Stimulated activated CD4-positive, alpha-beta T cell treated with anti-CD3 and anti-CD28 coated beads, Interleukin-1b, Interleukin-23, amount 100 ng/mL, for 1 hour (primary cell): ENCODE measurements at places on chromosomes 3 and 15.

- DNase-seq, result no peak
Observed at GRCh38 chr3:14522129-14522691, 17.9 kb downstream of the GRIP2 start.

GRCh38 chr15:92864127-92864814 is 35.9 kb upstream of the CHD2 start:
- no peak for DNase-seq

DNA sequence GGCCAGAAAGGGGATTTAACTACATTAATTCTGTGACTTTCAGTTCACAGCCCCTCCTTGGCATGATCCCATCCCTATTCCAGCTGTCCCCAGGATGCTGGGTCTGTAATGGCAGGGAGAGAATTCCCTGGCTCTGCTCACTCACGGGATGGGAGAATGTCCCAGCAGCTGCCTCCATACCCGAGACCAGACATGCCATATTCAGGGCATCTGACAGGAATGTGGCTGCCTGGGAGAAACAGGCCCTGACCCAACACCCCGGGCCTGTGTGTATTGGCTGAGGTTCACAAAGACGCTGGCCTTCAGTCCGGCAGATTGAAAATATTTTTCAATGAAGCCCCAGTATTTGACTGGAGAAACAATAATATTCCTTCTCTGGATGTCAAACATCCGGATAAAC is 83.6 kb upstream of the SMAD3 start:
- DNase-seq, result no peak

GRCh38 chr3:127925384-127925783 is 10.4 kb downstream of the KBTBD12 start:
- DNase-seq, result no peak

DNA sequence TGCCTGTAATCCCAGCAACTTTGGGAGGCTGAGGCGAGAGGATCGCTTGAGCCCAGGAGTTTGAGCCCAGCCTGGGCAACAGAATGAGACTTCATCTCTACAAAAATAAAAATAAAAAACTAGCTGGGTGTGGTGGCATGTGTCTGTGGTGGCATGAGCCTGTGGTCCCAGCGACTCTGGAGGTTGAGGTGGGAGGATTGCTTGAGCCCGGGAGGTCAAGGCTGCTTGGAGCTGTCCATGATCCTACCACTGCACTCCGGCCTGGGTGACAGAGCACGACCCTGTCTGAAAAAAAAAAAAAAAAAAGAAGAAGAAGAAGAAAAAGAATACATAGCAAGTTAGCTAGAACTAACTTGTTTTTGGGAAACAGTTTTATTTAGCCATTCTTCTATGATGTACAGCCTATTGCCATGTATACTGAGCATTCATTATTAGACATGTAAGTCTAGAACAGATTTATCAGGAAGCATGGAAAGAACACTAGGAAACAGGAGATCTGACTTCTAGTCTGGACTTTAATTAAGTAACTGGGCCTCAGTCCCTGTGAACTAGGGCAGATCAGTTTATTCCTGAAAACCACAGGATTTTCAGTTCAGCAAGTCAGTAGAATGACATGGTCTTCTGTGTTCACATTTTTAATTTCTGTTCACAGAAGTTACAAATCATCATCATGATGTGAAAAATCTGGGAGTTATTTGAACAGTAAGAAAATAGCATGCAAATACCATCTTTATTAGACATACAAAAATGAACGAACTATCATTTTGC is 65.5 kb downstream of the KAT2B start:
- DNase-seq, result no peak

- no peak for DNase-seq
Observed at GRCh38 chr3:172239218-172239790, 199.9 kb downstream of the FNDC3B start.

DNA sequence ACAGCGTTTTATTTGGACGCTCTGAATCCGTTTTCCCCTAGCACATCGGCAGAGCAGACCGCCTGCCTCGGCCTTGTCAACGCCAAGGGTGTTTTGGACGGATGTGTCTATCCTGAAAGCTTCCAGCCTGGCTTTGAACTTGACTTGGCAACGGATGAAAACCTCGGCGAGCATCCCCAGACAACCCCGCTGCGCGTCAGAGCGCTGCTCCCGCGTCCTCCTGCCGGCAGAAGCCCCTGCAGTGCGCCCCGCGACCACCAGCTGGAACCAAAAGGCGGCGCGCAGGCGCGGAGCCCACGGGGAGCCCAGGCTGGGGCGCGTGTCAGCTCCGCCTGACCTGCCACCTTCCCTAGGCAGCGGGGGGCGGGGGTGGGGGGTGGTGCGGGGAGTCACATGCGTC is 26.2 kb upstream of the ARL8B start:
- DNase-seq, result no peak

DNA sequence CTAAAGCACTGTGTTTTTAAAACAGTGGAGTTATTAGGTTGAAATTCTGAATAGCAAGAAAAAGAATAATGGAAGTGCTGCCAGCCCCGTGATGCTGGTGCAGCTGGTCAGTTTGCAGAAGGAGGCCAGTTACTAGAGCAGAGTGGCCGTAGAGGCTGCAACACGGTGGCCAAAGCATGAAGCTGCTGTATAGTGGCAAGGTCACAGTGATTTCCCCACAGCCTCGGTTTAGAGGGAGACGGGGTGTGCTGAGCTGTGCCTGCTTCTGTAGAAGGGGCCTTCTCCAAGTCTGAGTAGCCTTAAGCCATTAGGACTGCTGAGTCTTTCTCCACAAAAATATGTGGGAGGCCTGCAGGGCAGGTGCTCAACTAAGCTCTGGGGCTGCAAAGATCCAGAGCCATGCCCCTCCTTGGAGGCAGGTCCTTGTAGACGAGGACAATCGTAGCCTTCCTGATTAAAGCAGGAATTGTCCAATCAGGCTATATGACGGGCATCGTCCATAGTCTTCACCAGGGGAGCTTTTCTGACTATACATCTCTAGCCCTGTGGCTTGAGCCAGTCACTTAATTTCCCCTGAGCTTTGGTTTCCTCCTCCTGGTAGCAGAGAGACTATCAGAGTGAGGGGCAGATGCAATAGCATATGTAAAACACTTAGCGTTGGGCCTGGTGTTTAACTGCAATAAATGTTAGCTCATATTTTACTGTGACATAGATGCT is 151.6 kb downstream of the PGPEP1L start:
- no peak for DNase-seq

DNA sequence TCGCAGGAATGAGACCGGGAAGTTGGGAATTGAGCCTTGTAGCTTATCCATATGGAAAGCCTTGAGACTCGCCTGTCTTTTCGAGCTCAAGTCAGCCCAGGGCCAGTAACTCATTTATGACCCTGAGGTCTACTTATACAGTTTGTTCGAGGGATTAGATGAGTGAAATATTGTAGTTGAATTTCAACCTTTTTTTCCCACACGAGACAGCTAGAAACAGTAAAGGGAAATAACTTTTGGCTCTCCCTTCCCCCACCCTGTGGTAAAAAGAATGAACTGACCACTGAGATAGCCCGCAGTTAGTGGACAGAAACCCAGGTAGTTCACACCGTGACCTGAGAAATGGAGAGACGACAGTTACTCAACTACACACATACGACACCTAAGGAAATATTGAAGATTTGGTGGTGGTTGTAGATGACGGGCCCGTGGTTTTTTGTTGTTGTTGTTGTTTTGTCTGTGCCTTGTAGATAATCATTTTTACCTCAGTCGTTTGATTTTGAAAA is 841 bp downstream of the EIF3J start:
- DNase-seq, result no peak

DNA sequence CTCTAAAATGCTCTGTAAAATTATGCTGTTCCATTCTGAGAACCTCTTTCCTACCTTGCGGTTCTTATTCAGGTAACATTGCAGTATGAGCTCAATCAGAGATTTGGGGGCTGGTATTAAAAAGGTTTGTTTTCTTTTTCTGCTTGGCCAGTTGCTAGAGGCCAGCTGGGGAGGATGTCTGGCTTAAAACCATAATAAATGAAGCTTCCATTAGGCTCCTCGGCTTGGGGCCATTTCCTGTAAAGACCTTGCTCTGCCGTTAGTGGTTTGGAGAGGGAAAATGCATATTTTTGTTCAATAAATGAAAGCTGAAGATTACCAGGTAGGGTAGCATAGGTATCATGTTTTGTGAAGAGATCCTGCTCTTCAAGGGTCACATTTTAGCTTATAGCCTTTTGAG is 55.2 kb downstream of the MCTP2 start:
- DNase-seq, result no peak

GRCh38 chr15:88512601-88513000 is 33.9 kb downstream of the DET1 start:
- DNase-seq, result no peak

DNA sequence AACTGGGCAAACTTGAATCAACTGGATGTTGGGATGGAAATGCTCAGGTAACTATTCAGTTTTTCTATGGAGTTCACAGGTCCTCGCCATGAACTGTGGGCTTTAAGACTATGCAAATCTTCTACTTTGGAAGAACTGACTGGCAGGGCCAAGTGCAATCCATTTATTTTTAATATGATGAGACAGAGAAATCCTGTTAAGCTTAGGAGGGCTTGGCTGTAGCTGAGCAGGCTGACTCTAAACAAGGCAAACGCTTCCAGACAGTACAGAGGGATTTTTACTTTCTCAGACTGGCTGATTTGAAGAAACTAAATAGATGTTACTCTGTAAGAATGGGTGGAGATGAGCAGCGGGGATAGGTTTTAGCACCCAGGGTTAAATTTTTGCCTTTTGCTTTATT is 194.2 kb upstream of the ICE2 start:
- DNase-seq, result no peak

DNA sequence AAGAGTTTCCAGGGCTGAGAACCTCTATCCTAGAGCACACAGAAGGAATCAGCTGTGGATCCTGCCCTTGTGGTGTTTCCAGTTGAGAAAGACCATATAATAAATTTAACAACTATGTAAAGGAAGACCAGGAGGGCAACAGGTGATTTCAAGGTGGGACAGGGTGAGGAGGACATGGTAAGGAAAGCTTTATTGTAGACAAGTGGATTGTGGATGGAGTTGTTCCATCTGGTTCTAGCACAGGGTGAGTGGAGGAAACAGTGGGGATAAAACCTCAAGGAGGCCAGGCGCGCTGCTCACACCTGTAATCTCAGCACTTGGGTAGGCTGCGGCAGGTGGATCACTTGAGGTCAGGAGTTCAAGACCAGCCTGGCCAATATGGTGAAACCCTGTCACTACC is 17.1 kb downstream of the SIAH2 start:
- no peak for DNase-seq

- DNase-seq, result no peak
Observed at GRCh38 chr15:61743345-61743909, 316.8 kb downstream of the VPS13C start.

DNA sequence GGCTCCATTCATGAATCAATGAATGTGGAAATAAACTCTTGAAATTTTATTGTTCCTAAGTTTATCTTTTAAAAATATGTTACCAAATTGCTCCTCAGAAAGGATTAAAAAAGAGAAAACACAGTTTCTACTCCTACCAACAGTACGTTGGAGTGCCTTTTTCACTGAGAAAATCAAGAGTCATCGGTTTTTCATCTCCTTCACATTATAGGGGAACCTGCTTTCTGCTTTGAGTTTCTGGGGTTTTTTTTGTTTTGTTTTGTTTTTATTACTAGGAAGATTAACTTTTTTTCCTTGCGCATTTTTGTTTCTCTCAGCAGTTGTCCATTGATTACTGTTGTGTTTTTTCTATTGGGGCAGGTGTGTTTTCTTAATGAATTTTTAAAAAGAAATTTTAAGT is 3.5 kb downstream of the ARL13B start:
- DNase-seq, result no peak

GRCh38 chr3:175153595-175153994 is 294.5 kb downstream of the NAALADL2 start:
- DNase-seq, result no peak

GRCh38 chr3:170528726-170529125 is 57.1 kb downstream of the SLC7A14 start:
- DNase-seq, result no peak

DNA sequence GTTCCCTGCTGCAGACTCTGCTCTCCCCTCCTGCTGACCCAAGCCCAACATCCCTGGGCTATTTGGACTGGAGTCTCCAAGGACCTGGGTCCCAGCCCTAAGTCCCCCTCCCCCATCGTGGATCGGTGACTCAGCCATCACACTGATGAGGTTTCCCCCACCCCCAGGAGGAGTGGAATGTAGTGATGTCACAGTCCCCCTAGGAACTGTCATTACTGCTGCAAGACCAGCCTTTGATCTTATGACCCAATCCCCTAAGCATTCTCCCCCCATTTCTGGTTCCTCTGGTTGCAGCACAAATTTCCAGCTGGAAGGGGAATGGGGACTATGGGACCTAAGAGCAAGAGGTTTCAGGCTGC is 63.4 kb upstream of the CSPG4 start:
- DNase-seq, result no peak

DNA sequence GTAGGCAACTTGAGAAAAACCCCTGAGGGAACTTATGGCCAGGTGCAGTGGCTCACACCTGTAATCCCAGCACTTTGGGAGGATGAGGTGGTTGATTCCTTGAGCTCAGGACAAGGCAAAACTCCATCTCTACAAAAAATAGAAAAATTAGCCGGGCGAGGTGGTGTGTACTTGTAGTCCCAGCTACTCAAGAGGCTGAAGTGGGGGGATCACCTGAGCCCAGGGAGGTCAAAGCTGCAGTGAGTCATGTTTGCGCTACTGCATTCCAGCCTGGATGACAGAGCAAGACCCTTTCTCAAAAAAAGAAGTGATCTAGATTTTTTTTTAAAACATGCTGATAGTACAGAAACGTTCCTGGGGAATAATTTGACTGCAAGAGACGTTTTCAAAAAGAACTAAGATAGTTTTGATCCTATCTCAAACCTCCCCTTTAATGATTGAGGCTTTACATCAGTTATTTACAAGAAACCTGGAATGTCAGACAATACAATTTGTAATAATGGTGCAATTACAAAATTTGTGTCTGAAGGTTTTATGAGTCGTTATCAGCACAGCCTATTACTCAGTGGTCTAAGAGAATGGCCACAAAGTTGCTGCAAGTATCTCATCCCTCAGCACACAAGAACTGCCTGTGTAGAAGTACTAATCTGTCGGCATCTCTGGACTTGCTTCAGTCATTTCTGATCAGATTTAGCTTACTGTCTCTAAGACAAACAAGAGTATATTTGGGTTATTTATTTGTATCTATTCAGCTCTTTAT is 32.2 kb upstream of the KLHL25 start:
- no peak for DNase-seq

- no peak for DNase-seq
Observed at GRCh38 chr3:134810850-134811249, 15.8 kb downstream of the EPHB1 start.

- no peak for DNase-seq
Observed at GRCh38 chr3:43906849-43907507, 216.2 kb downstream of the ABHD5 start.

DNA sequence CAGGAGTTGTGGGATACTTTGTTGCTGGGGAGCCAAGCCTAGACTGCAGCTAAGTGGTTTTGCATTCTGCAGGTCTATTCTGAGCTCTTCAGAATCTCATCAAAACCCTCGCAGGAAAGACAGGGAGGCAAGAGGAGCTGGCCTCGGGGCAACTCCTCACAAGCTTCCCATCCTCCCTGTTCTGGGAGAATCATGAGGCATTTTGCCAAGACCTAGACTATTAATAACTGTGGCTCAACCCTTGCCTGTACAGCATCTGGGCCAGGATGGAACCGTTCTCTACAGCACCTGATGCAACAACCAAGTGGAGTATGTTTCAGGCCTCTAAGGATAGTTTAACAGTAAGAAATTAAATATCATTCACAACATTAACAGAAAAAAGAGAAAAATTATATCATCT is 20.2 kb upstream of the SLC6A20 start:
- no peak for DNase-seq

- no peak for DNase-seq
Observed at GRCh38 chr15:58392611-58393161, 39.1 kb upstream of the LIPC start.

GRCh38 chr3:126696701-126697267 is 7.3 kb upstream of the CHCHD6 start:
- DNase-seq, result no peak

- no peak for DNase-seq
Observed at GRCh38 chr3:30189900-30190299, 416.5 kb upstream of the TGFBR2 start.
